ENCODE measurements at places on chromosomes 13 and 19.

DNA sequence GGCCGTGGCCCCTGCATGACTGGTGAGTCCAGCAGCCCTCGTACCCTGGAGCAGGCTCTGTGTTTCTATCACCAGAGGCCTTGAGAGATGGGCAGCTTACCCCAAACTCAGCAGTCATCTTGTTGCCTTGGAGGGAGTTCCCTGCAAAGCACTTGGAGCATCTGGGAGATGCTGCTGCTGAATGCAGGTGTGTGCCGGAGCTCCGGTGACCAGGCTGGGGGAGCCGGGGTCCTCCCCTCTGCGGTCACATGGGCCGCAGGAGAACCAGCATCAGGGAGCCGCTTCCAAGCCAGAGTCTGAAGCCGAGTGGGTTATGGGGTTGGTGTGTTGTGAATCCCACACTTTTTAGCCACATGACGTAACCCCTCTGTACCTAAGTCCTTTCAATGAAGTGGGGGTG lies 82.8 kb downstream of the TEX29 start:
- no peak for DNase-seq

DNA sequence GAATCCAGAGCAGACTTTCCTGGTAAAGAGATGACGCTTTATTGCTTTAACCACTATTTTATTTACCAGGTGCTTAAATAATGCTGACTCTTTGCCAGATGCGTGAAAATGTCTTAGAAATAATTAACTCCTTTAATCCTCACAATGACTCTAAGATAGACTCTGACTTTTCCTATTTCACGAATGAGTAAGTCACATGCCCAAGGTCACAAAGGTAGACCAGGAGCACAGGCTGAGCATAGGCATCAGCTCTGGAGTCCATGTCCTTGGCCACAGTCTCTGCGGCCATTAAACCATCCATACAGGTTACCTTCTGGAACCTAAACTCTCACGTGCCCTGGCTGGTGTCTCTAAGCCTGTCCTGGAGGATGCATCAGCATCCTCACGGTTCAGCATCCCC lies 87.3 kb downstream of the ERCC5 start:
- DNase-seq, result no peak

GRCh38 chr19:6464070-6464873 lies at the start of gene CRB3:
Gene CRB3 (plus strand): TSS chr19:6464271. CDS start chr19:6464702, 431 bp downstream.
- DNase-seq, result no peak

- no peak for DNase-seq
These were observed 82.9 kb downstream of the POU4F1 start for GRCh38 chr13:78520425-78520824.

Measured in ascending aorta (tissue), 2 donors.